ENCODE measurements at places on chromosomes 11 and 22.

DNA sequence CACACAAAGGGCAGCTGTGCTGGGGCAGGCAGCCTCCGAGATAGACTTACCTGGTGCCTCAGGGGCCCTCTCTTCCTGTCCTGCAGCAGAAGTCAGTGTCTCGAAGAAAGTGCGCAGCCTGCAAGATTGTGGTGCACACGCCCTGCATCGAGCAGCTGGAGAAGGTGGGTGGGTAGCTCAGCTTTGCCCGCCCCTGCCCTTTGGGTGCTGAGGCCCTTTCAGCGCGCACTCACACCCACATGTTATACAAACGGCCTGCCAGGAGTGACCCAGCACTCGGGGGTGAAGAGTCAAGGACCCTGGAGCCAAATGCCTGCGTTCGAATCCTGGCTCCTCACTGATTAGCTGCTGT lies 13.6 kb upstream of the MDK start:
- no peak for DNase-seq

DNA sequence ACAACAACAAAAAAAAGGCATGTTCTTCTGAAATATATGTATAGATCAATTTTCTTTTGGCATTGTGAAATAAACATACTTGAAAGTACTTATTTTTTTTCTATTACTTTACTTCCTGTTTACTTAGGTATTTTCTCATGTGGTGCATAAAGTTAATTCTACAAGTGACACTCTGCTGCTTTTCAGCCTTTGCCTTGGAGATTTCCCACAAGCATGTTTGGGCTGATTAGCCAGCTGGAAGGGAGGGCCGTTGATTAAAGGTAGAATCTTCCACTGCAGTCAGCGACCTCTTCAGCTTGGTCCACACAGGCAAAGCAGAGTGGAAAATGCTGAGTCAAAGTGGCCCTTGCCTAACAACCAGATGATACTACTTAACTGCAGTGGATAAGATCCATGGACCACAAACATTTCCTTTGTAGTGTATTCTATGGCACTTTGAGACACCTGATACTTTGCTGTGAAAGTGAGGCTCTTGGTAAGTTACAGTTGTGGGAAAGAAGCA lies 176.0 kb downstream of the ARHGAP42 start:
- no peak for DNase-seq

GRCh38 chr22:39362271-39362670 lies 12.5 kb downstream of the SYNGR1 start:
- no peak for DNase-seq

DNA sequence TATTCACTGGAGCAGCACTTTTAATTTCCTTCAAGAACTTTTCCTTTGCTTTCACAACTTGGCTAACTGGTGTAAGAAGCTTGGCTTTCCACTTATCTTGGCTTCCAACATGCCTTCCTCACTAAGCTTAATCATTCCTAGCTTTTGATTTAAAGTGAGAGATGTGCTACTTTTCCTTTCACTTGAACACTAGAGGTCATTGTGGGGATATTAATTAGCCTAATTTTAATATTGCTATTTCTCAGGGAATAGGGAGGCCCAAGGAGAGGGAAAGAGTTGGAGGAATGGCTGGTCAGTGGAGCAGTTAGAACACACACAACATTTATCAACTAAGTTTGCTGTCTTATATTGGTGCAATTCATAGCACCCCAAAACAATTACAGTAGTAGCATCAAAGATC lies 24.6 kb upstream of the CCDC90B start:
- no peak for DNase-seq

DNA sequence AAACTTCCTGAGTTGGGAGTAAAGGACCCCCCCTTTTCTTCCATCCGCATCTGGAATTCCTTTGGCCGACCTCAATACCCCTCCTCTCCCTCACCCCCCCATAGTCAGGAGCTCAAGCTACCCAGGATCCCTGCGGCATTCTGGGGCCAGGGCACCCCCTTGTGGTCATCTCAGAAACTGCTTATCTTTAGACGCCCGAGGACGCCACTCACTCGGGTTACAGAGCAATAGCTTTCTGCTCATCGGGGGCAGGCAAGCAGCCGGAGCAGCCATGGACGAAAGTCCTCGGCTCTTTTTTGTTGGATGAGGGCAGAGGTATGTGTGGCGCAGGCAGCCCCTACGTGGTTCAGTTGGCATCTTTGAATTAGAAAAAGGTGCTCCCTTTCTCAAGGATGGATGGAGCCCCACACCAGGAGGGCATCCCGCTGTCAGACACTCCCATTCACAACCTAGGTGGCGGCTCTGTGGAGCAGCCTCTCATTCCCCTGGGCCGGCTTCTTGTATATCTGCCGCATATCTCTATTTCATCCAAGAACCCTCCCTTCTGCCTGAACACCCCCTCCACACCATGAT lies 2.3 kb downstream of the C1QTNF5 start:
- peak; percentile 72 for DNase-seq

- DNase-seq = no peak
These were observed 2.5 kb downstream of the SELENOM start for GRCh38 chr22:31104869-31105268.

DNA sequence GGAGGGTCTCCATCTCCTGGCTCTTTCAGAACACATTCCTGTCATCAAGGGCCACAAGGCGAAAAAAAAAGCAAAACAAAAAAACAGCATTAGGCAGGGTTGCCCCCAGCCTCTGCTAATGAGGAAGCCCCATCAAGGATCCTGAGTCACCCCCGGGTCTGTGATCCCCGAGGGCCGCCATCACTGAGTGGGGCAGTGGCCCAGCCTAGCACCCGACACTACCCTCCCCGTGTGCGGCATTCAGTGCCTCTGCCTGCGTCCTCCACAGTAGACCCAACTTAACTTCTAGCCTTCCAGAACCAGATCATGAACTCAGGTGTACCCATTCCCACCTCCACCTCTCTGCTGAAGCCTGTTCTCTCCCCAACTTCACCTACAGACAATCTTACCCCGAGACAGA lies 6.6 kb upstream of the CDC42EP1 start:
- no peak for DNase-seq

DNA sequence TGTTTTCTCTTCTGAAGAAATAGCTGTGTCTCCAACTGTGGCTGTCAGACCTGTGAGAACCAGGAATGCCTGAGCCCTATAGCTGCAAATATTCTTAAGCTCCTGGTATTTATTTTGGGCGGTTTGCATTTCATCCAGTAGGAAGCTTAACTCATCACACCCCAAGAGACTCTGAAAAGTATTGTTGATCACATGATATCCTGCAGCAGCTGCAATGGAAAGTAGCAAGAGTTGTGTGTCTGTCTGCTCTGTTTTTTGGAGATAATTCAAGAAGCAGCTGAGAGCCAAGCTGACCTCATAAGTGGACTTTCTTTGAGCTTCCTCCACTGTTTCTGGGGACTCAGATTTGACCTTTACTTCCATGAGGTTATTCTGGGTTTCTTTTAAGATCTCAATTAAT lies 36.4 kb upstream of the MRPL17 start:
- no peak for DNase-seq

- no peak for DNase-seq
These were observed 5.4 kb upstream of the ELFN2 start for GRCh38 chr22:37432708-37433054.

DNA sequence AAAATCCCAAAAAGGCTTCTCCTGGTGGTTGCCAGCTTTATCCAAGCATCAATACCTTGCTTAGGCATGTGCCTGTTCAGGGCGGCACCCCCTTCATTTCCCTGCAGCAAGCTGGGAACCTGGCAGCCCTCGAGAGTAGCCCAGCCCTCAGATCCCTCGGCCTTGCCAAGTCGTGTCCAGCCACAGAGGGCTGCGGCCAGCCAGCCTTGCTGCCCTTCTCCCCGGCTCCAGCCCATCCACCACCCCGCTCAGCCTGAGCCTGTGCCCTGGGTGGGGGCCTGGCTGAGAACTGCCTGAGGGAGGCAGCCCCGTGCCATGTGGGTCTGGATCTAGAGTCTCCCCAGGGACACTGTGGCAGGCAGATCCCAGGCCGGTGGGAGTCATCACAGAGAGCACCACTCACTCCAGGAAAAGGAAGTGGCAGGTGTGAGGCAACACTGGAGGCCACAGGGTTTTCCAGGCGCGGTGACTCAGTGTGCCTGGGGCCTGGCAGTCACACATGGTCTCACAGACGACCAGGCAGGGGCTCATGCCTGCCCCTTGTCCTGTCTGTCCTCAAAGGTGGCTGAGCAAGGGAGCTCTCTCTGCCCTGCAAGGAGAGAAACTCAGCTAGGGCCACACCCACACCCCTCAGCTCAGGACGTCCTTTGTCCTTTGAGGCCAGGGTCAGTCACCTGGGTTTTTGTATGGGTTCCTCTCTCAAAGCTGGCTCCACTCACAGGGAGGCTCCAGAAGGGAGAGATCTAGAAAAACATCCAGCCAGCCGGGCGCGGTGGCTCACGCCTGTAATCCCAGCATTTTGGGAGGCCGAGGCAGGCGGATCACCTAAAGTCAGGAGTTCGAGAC lies 12.2 kb upstream of the CDC42BPG start:
- no peak for DNase-seq

DNA sequence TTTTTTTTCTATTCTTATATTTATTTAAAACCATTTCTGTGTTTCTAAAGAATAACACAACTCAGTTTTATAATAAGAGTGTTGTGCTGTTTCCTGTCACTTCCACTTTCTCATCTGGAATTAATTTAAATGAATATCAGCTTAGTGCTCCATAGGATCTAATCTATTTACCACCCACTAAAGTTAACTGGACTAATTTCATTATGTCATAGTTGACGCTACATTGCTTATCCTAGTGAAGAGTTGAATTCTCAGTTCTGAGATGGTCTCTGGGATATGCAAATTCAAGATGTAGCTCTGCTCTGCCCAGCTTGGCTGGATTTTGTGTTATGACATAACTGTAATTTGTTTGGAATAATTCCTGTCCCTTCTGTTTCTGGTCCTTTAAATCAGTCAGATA lies 380.1 kb downstream of the METTL15 start:
- DNase-seq = no peak

GRCh38 chr22:20131859-20132685 lies 468 bp downstream of the ZDHHC8 start:
- peak; percentile 28 for DNase-seq

- DNase-seq = no peak
These were observed 577 bp upstream of the DKK3 start for GRCh38 chr11:12008790-12009616.

DNA sequence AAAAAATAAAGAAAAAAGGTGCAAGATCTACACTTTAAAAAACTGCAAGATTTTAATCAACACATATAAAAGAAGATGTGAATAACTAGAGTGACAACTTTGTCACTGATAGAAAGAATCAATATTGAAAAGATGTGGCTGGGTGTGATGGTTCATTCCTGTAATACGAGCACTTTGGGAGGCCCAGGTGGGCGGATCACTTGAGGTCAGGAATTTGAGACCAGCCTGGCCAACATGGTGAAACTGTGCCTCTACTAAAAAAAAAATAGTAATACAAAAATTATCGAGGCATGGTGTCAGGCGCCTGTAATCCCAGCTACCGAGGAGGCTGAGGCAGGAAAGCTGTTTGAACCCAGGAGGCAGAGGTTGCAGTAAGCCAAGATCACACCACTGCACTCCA lies 21.0 kb upstream of the FBLN1 start:
- DNase-seq = no peak

- DNase-seq = no peak
These were observed 2.3 kb downstream of the MTFP1 start for GRCh38 chr22:30427871-30428270.

- no peak for DNase-seq
These were observed 683.1 kb upstream of the ARHGAP42 start for GRCh38 chr11:100003985-100004384.

DNA sequence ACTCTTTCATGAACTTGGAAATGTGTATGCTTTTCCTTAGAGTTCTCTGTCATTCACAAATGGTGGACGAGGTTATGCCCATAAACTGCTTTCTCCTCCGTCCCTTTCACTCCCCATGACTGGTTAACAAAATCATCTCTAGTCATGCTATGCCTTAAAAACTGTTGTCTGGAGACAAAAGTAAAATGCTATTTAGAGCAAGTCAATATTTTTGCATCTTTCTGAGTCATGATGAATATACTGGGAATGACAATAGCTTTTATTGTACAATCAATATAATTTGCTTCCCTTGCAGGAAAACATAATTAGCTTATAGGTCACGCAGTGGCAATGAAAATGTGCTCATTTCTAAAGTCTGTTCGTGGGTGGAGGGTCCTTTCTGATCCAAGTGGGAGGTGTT lies 216.7 kb upstream of the SORL1-AS1 start:
- DNase-seq = no peak

DNA sequence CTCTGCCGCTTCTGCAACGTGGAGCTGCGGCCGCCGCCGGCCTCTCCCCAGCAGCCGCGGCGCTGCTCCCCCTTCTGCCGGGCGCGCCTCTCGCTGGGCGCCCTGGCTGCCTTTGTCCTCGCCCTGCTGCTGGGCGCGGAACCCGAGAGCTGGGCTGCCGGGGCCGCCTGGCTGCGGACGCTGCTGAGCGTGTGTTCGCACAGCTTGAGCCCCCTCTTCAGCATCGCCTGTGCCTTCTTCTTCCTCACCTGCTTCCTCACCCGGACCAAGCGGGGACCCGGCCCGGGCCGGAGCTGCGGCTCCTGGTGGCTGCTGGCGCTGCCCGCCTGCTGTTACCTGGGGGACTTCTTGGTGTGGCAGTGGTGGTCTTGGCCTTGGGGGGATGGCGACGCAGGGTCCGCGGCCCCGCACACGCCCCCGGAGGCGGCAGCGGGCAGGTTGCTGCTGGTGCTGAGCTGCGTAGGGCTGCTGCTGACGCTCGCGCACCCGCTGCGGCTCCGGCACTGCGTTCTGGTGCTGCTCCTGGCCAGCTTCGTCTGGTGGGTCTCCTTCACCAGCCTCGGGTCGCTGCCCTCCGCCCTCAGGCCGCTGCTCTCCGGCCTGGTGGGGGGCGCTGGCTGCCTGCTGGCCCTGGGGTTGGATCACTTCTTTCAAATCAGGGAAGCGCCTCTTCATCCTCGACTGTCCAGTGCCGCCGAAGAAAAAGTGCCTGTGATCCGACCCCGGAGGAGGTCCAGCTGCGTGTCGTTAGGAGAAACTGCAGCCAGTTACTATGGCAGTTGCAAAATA lies 816 bp downstream of the PDE3B start:
- peak; percentile 72 for DNase-seq

DNA sequence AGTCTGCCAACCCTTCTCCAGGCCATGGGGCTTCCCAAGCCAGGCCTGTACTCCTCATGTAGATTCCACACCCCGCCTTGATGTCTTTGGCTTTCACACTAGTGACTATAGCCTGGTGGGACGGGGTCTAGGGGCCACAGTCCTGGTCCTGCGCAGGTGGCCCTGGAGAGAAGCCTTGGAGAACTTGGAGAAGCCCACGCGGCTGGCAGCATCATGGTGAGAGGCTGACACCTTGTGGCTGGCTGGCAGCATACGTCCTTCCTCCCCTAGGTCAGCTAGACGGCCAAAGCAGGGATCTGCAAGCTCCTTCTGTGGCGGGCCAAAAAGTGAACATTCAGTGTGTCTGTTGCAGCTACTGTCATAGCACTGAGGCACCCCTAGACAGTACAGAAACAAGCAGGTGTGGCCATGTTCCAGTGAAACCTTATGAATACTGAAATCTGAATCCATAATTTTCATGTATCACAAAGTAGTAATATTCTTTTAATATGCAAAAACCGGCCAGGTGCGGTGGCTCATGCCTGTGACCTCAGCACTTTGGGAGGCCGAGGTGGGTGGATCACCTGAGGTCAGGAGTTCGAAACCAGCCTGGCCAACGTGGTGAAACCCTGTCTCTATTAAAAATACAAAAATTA lies 42.0 kb downstream of the FAM83F start:
- DNase-seq = peak; percentile 27

GRCh38 chr11:61532134-61533038 lies 23.8 kb downstream of the LRRC10B start:
- DNase-seq = peak; percentile 38

GRCh38 chr11:14288189-14288935 lies 70.6 kb downstream of the RRAS2 start:
- DNase-seq = no peak

- DNase-seq = no peak
These were observed 31.9 kb downstream of the ATG13 start for GRCh38 chr11:46649180-46649738.

GRCh38 chr11:44028816-44029506 lies 18.8 kb upstream of the ACCSL start:
- no peak for DNase-seq
